ENCODE measurements at places on chromosomes 3 and 15. TPM values are rescaled to one million over a fixed set of nuclear protein-coding genes. Genes with fewer than 3 reads are reported as not detected.

The GOLGA6L7 gene
- total RNA-seq = not detected

The NSMCE3 gene
- total RNA-seq = 8.5 TPM

The SCN5A gene
- 11.8 TPM for total RNA-seq

The TMEM207 gene
- not detected for total RNA-seq

- no peaks in the 10 kb centered on the region for H3K27me3 ChIP-seq
- no peak overlapping the region for H3K27ac ChIP-seq
- no peak overlapping the region for H3K4me3 ChIP-seq
- no peaks in the 10 kb centered on the region for H3K36me3 ChIP-seq
- H3K4me1 ChIP-seq = no peaks in the 10 kb centered on the region
Observed at GRCh38 chr3:56693750-56694149, 10.7 kb upstream of the TASOR start.

DNA sequence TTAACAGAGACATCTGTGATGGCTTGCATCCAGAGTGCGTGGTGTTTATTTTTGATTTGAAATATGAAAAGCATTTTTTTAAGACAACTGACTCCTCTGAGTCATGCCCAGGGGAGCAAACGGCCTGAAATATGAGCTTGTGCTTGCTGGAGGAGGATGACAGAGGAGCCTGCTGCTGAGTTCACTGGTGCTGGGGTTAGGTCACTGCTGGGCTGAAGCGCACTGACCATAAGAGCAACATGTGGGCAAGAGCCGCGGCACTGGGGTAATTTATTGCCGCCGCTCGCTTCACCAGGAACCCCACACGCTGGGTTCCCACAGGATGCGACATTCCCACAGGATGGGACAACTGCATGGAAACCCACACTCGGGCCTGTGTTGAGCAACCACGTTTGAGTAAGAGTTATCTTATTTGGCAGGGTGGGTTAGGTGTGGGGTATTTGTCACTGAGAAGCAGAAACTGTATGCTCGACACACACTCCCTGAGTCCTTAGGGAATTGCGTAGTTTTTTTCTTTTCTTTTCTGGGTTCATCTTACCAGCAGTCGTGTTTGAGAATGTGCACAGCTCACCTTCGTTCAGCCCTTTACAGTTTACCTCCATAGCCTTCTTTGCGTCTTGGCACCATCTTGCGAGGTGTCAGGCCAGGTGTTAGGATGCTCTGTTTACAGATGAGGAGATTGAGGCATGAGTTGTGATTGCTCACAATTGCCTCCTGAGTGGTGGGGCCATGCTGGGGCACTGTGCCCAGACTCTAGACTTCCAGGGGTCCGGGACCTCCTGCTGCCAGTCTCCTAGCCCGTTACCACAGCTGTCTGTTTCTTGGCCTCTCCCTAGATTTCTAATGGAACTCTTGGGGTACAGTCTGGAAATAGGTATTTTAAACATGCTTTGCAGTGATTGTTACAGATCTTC lies 60.4 kb downstream of the SMAD3 start:
- no peaks in the 10 kb centered on the region for H3K36me3 ChIP-seq
- peaks cover 46% of the 10 kb centered on the region for H3K4me1 ChIP-seq
- no peaks in the 10 kb centered on the region for H3K27me3 ChIP-seq
- peak overlapping the region; percentile 36 for H3K27ac ChIP-seq
- DNase-seq = no peak

GRCh38 chr3:8516047-8516661 lies 14.5 kb downstream of the LMCD1 start:
- H3K4me1 ChIP-seq = peaks cover 34% of the 10 kb centered on the region
- H3K27me3 ChIP-seq = no peaks in the 10 kb centered on the region
- DNase-seq = no peak
- H3K4me3 ChIP-seq = no peak overlapping the region
- H3K27ac ChIP-seq = no peak overlapping the region

DNA sequence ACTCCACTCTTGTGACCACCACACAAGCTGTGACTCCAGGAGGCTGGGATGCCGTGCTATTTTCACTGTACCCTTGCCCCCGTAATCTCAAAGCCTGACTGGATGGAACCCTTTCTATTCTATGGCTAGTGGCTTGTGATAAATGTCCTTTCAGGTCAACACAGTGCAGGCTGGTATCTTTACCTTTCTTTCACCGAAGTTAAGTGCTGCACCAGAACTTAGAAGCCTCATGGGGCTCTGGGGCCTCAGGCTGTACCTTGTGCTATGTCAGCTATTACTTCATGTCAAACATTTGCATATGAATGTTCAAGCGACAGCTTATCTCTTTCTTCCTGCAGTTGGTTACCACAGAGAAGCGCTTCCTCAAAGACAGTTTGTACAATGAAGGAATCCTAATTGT lies 66.8 kb downstream of the RPL39L start:
- DNase-seq = no peak
- peaks cover 70% of the 10 kb centered on the region for H3K36me3 ChIP-seq
- no peak overlapping the region for H3K4me3 ChIP-seq
- peaks cover 14% of the 10 kb centered on the region for H3K4me1 ChIP-seq

- H3K4me3 ChIP-seq = no peak overlapping the region
- no peak overlapping the region for H3K27ac ChIP-seq
- DNase-seq = no peak
Observed at GRCh38 chr15:88401251-88401995, 65.8 kb downstream of the MRPL46 start.

GRCh38 chr3:18444595-18445400 lies 19.7 kb upstream of the SATB1 start:
- peaks cover 32% of the 10 kb centered on the region for H3K4me1 ChIP-seq
- H3K4me3 ChIP-seq = peak overlapping the region; percentile 95
- peaks cover 23% of the 10 kb centered on the region for H3K36me3 ChIP-seq
- peak; percentile 71 for DNase-seq
- no peak overlapping the region for H3K27ac ChIP-seq

GRCh38 chr3:66099541-66100065 lies 60.9 kb upstream of the MAGI1 start:
- no peak for DNase-seq
- no peaks in the 10 kb centered on the region for H3K36me3 ChIP-seq
- H3K27ac ChIP-seq = no peak overlapping the region
- no peak overlapping the region for H3K4me3 ChIP-seq
- peaks cover 13% of the 10 kb centered on the region for H3K4me1 ChIP-seq

Data from WTC11 (cell line).